ENCODE measurements at places on chromosomes 11 and 22.

DNA sequence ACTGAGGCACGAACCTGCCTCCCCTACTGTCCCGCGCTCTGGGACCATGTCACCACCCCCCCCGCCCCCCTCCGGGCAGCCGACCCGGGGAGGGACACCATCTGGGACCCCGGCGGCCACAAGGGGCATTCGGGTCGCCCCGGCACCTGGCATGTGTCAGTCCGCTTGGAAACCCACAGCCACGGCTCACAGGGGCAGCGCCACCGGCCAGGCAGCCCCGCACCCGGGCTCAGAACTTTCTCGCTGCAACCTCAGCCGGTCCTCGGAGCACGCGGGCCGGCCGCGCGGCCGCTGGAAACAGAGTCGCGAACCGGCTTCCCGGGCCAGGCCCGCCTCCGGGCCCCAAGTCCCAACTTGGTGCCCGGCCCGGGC, 159.9 kb upstream of the GRK3 start:
- peak overlapping the region; percentile 98 for H3K4me3 ChIP-seq
- H3K4me1 ChIP-seq: peaks cover 57% of the 10 kb centered on the region
- DNase-seq: no peak
- H3K36me3 ChIP-seq: no peaks in the 10 kb centered on the region

GRCh38 chr22:49953027-49953679, 7.4 kb upstream of the PIM3 start:
- no peak for DNase-seq
- no peak overlapping the region for H3K4me3 ChIP-seq
- no peaks in the 10 kb centered on the region for H3K27me3 ChIP-seq
- peaks cover 39% of the 10 kb centered on the region for H3K4me1 ChIP-seq
- H3K36me3 ChIP-seq: no peaks in the 10 kb centered on the region

DNA sequence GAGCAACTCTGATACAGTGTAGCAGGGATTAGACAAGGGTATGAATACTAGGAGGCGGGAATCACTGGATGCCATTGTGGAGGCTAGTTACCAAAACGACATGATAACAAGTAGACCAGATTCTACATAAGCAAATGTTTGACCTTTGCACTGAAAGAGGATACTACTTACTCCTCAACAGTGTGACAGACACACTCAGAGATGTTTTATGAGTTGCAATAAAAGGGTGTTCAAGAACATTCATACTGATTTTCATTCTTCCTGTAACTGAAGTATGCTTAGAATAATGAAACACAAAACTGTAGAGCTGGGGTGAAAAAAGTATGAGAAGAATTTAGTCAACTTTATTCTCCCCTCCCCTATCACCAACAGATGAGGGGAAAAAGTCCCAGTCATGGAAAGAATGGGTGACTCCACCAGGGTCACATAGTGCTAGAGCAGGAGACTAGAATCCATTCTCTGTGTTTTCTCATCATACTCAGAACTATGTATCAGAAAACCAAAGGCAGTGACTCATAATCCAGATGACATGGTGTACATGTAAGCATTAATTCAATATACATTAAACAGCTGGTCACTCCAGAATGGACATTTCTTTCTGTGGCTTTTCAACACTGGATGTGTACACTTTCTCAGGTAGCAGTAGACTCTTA, 32.8 kb downstream of the ARHGAP20 start:
- H3K4me3 ChIP-seq: no peak overlapping the region
- H3K27ac ChIP-seq: no peak overlapping the region
- no peak for DNase-seq
- no peaks in the 10 kb centered on the region for H3K27me3 ChIP-seq
- no peaks in the 10 kb centered on the region for H3K36me3 ChIP-seq

- no peak for DNase-seq
- no peak overlapping the region for H3K27ac ChIP-seq
- H3K4me3 ChIP-seq: no peak overlapping the region
- no peaks in the 10 kb centered on the region for H3K4me1 ChIP-seq
- no peaks in the 10 kb centered on the region for H3K27me3 ChIP-seq
Measured at GRCh38 chr11:2846056-2846455, 39.5 kb downstream of the CDKN1C start.

DNA sequence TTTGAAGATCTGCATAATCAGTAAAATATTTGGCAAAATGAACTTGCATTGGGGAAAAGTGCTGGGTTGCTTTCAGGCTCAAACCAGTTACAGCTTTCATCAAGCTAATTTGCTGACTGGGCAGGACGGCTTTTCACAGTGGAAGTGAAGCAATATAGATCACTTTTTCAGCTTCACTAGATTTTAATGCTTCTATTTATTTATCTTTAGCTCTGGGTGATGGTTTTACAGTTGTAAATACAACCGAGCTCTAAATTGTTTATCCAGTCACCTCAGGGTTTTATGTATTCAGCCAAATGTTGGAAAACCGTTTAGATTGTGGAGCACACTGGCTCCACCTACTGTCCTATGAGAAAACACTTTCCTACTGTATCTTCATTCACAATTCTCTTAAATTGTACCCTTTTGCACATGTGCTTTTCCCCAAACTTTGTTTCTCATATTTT, 58.2 kb downstream of the ACER3 start:
- no peaks in the 10 kb centered on the region for H3K27me3 ChIP-seq
- no peak for DNase-seq
- peaks cover 12% of the 10 kb centered on the region for H3K4me1 ChIP-seq
- H3K36me3 ChIP-seq: no peaks in the 10 kb centered on the region
- H3K4me3 ChIP-seq: peak overlapping the region; percentile 7
- no peak overlapping the region for H3K27ac ChIP-seq

DNA sequence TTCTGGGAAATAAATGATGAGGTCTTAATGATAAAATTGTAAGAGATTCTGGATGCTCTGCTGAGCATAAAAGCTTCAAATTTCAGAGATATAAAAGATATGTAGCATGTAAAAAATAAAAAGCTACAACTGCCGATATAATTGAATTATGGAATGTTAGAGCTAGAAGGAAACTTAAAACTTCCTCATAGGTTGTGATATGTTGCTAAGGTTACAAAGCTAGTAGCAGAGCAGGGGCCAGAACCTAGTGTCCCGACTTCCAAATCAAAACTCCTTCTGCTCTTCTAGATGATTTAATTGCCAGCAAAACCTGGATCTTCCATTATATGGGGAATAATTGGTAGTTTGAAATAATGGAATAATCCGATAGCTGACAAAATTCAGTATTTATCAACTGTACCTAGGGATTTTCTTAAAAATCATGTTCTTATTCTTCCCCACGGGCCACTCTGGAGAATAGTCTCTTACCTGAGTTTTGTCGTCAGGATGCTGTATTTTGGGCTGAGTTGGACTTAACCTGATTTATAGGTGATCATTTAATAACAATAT, at the start of gene ASCL3:
ASCL3 (minus strand) TSS at position 499 of the 549 bp plus-strand sequence. CDS start 4,855 bp downstream, outside the sequence.
- H3K27ac ChIP-seq: no peak within 1 kb of the TSS
- H3K27me3 ChIP-seq: no peaks in the 10 kb centered on the region
- DNase-seq: no peak
- H3K4me3 ChIP-seq: no peak within 1 kb of the TSS

- H3K27me3 ChIP-seq: no peaks in the 10 kb centered on the region
- H3K4me3 ChIP-seq: no peak overlapping the region
- H3K4me1 ChIP-seq: peaks cover 42% of the 10 kb centered on the region
- no peaks in the 10 kb centered on the region for H3K36me3 ChIP-seq
Measured at GRCh38 chr11:117064275-117064674, 34.0 kb downstream of the SIK3 start.

- no peak overlapping the region for H3K4me3 ChIP-seq
- DNase-seq: no peak
- H3K27me3 ChIP-seq: no peaks in the 10 kb centered on the region
- H3K4me1 ChIP-seq: peaks cover 67% of the 10 kb centered on the region
Measured at GRCh38 chr22:40241200-40241763, 63.6 kb downstream of the TNRC6B start.

- peaks cover 16% of the 10 kb centered on the region for H3K4me1 ChIP-seq
- no peaks in the 10 kb centered on the region for H3K27me3 ChIP-seq
- H3K4me3 ChIP-seq: no peak overlapping the region
Measured at GRCh38 chr11:86182976-86183584, 61.5 kb upstream of the EED start.

- H3K27me3 ChIP-seq: no peaks in the 10 kb centered on the region
- no peak for DNase-seq
- H3K4me1 ChIP-seq: peaks cover 99% of the 10 kb centered on the region
- no peak overlapping the region for H3K4me3 ChIP-seq
Measured at GRCh38 chr11:47499614-47500013, 50.7 kb upstream of the RAPSN start.

- DNase-seq: no peak
- no peaks in the 10 kb centered on the region for H3K27me3 ChIP-seq
- no peak overlapping the region for H3K4me3 ChIP-seq
Measured at GRCh38 chr11:71075871-71076420, 176.4 kb downstream of the SHANK2 start.

- H3K4me1 ChIP-seq: peaks cover 19% of the 10 kb centered on the region
- no peak for DNase-seq
- no peaks in the 10 kb centered on the region for H3K36me3 ChIP-seq
- H3K27me3 ChIP-seq: peaks cover 6% of the 10 kb centered on the region
Measured at GRCh38 chr11:33866936-33867335, 24.9 kb downstream of the LMO2 start.

GRCh38 chr11:131662317-131662972, 292.0 kb downstream of the NTM start:
- H3K4me1 ChIP-seq: no peaks in the 10 kb centered on the region
- H3K27me3 ChIP-seq: no peaks in the 10 kb centered on the region
- DNase-seq: no peak
- H3K36me3 ChIP-seq: no peaks in the 10 kb centered on the region
- no peak overlapping the region for H3K4me3 ChIP-seq
- no peak overlapping the region for H3K27ac ChIP-seq

DNA sequence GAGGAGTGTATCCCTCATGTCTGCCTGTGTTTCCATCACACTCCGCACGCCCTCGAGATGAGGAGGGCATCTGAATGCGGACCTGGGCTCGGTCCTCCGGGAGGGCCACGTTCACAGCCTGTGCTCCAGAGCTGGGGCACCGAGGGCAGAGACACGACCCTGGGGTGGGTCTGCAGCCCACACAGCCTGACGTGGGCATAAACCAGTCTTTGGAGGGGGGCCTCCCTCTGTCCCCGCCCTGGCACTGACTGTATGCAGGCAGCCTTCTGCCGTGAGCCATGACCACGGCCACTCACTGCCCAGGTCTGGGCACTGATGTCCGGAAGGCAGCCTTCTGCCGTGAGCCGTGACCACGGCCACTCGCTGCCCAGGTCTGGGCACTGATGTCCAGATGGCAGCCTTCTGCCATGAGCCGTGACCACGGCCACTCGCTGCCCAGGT, 1425.1 kb downstream of the BRD1 start:
- H3K36me3 ChIP-seq: no peaks in the 10 kb centered on the region
- no peak overlapping the region for H3K27ac ChIP-seq
- H3K27me3 ChIP-seq: no peaks in the 10 kb centered on the region
- DNase-seq: peak; percentile 34

DNA sequence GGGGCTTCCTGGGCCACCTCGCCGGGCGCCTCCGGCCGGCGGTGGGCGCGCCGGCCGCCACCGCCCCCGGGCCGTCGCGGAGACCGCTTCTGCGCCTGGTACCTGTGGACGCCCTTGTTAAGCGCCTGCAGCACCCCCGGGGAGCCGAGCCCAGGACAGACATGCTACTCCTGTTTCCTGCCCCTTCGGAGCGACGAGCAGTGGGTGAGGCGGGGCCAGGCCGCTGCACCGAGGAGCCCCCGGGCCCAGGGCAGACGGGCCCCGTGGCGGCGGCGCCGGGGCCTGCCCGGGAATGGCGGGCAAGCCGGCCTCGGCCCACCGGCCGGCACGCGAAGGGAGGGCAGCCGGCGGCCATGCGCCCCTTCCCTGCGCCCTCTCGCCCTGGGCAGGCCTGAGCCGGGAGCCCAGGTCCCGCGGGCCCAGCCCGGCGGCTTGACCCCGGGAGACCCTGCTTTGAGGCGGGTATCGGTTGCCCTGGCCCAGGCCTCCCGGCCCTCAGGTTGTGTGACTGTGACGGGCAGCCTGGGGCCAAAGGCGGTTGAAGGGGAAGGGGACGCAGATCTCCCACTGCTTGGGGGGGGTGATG, 789 bp upstream of the KDM2A start:
- no peaks in the 10 kb centered on the region for H3K36me3 ChIP-seq
- no peaks in the 10 kb centered on the region for H3K27me3 ChIP-seq
- peaks cover 22% of the 10 kb centered on the region for H3K4me1 ChIP-seq

- peaks cover 20% of the 10 kb centered on the region for H3K4me1 ChIP-seq
- H3K27me3 ChIP-seq: no peaks in the 10 kb centered on the region
- H3K27ac ChIP-seq: no peak overlapping the region
- no peak overlapping the region for H3K4me3 ChIP-seq
Measured at GRCh38 chr22:46126853-46127385, 23.4 kb upstream of the PPARA start.
